ENCODE measurements at places on chromosomes 2 and 18.

GRCh38 chr2:202165945-202166344, 72.5 kb downstream of the SUMO1 start:
- no peak for DNase-seq

GRCh38 chr2:60741576-60741975, 14.5 kb upstream of the PAPOLG start:
- DNase-seq, result no peak

DNA sequence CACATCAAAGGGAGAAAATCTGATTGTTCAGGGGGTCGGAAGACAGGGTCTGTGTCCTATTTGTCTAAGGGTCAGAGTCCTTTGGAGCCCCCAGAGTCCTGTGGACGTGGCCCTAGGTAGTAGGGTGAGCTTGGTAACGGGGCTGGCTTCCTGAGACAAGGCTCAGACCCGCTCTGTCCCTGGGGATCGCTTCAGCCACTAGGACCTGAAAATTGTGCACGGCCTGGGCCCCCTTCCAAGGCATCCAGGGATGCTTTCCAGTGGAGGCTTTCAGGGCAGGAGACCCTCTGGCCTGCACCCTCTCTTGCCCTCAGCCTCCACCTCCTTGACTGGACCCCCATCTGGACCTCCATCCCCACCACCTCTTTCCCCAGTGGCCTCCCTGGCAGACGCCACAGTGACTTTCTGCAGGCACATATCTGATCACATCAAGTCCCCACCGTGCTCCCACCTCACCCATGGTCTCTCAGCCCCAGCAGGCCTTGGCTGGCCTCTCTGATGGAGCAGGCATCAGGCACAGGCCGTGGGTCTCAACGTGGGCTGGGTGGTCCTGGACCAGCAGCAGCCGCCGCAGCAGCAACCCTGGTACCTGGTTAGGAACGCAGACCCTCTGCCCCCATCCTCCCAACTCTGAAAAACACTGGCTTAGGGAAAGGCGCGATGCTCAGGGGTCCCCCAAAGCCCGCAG, 3.8 kb downstream of the PROC start:
- no peak for DNase-seq

- DNase-seq, result no peak
These were observed 1.2 kb downstream of the PLEKHM3 start for GRCh38 chr2:208024091-208024490.

- DNase-seq, result no peak
These were observed 393.7 kb upstream of the FANCL start for GRCh38 chr2:58634653-58635370.

DNA sequence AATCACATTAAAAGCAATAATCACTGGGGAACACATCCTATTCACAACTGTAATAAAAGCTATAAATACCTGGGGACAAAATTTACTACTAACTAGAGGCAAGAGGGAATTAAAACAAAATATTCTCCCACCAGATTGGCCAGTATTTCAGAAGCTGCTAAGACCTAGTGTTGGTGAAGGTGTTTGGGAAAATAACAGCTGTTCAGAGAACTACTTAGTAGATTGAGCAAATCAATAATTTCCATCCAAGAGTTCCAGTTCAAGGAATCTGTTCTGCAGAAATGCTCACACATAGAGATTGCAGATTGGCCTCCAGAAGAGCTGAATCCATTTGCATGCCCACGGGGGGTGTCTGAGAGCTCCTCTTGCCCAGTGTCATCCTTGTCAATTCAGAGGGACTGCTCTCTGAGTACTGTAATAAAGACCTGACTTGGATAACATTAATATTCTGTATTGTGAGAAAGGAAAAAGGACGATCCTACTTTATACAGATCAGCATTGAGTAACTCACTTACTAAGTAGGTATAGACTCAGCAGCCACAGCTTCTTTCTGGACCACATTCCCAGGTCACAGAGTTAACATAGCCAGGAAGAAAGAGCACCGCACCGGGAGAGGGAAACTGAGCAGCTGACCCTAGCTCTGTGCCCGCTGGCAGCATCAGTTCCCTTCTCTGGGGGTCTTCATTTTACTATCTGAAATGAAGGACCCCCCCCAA, 5.6 kb downstream of the TUBB6 start:
- DNase-seq, result no peak

DNA sequence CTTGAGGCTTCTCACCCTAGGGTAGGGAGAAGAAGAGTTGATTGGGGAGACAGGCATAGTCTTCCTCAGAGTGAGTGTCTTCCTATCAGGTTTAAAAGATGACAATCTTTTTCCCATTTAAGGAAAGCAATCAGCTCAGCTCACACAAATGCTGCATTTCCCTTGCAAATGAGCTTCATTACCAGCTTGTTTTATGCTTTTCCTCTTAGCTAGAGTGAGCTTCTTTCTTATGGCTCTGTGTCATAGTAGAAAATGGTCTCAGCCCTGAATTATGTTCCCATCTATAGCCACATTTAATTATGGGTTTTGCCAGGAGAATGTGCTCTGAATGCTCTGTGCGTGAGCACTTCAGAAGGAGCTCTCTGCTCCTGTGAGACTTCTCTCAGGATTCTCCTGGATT, 112.8 kb upstream of the NCK2 start:
- no peak for DNase-seq

DNA sequence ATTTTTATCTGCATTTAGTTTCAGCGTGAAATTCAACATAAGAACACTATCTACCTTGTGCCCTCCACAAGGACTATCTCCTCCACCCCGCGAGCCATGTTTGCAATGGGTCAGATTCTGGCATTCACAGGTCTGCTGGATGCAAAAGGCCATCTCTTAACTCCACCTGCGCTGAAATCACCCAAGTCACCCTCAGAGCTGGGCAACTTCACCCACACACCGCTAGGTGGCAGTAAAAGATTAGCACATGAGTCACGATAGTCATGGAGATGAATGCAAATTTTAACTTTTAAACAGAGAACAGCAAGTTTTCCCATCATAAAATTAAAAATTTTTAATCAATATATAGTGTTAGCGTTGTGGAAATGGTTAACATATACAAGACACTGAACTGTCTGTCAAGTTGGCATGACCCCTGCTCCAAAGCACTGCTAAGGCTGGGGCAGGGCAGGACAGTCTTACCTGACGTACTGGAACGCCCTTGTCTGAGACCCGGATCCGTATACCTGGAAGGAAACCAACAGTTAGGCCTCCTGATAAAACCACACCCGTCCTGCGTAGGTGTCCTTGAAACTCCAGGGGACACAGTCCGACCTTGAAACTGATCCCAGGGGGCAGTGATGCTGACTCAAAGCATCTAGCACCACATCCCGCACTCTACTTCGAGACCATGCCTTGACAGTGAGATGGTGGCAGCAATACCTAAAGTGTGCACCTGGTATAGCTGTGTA, 89.6 kb downstream of the UXS1 start:
- DNase-seq, result peak; percentile 43

- no peak for DNase-seq
These were observed 235.9 kb downstream of the ZNF516 start for GRCh38 chr18:76259096-76259495.

- no peak for DNase-seq
These were observed 601.7 kb downstream of the ARHGAP15 start for GRCh38 chr2:143730953-143731260.

DNA sequence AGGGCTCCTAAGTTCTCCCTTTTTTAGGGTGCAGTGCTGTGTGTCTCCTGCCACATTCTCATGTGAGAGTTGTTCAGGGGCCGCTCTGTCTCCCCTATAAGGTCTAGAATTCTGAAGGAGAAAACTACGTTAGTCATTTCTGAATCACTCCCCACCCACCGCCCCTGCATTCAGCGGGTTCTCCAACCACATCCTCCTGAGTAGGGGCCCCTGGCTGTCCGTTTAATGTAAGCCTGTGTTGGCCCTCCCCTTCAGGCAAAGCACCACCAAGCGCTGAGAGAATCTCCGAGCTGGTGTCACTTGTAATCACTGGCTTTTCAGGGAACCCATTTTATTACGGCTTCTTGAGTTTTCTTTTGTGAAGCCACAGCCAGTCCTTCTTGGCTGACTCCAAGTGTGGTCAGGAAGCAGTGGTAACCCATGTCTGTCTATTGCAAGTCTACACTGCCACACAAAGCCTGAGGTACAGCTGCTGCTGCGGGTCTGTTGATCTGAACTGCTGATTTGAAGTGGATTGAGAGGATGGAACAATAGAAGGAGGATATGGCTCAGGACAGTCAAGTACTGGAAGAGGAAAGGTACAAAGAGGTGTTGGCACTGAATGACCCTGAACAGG, 16.9 kb downstream of the LCT start:
- peak; percentile 46 for DNase-seq

GRCh38 chr18:46130061-46130460, 25.9 kb downstream of the HAUS1 start:
- DNase-seq, result no peak

DNA sequence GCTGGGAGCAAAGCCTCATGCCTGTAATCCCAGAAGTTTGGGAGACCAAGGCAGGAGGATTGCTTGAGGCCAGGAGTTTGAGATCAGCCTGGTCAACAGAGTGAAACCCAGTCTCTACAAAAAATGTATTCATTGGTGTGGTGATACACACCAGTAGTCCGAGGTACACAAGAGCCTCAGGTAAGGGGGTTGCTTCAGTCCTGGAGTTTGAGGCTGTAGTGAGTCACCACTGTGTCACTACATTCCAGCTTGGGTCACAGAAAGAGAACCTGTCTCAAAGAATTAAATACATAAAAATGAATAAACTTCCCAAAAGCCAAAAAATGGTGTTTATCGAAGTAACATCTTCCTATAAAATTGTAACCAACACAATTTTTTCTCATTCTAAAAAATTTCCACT, 568.1 kb upstream of the LINC00305 start:
- DNase-seq, result no peak

- no peak for DNase-seq
These were observed 18.3 kb downstream of the PSME4 start for GRCh38 chr2:53952519-53952918.

DNA sequence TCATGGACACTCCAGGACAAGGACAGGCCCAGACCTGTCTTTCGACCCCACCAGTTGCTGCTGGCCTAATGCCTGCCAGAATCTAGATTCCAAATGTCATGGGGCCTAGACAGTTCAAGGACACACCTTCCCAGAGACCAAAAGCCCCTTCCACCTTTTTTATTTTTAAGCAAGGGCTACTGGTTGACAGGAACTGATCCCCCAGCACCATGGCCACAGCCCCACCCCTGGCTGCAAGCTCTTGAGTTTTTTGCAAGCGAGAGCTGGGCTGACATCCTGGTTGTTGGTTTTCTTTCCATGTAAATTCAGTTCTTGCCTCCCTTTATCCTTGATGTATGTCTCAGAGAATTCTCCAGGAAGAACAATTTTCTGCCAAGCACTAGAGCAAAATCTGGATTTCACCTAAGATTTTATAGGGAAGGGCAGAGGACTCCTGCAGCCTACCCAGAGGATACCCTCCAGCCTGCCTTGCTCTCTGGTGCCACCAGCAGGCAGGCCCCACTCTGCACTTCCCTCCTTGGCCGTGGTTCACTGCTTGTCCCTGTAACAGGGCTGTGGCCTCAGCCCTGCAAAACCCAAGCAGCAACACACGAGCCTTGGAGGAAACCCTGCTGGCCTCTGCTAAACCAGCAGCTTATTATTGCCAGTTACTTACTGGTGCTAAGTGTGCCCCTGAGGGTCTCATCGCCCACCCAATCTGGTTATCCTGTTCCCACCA, 97.7 kb downstream of the TWIST2 start:
- DNase-seq, result no peak

DNA sequence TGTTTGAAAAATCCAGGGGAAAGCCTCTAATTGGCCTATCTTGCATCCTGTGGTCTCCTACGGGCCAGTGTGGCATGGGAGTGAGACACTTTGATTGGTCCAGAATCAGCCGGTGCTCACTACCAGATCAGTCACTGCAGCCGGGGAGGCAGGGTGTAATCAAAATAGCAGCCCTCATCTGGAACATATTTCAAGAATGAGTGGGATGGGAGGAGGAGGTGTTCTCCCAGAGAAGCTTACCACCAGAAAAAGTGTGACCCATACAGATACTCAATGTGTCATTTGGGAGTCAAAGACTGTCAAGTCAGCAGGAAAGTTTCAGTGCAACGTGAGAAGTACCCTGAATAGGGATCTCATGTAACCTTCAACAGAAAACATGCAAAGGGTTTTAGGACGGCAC, 393.9 kb upstream of the SLC14A2 start:
- DNase-seq, result no peak

DNA sequence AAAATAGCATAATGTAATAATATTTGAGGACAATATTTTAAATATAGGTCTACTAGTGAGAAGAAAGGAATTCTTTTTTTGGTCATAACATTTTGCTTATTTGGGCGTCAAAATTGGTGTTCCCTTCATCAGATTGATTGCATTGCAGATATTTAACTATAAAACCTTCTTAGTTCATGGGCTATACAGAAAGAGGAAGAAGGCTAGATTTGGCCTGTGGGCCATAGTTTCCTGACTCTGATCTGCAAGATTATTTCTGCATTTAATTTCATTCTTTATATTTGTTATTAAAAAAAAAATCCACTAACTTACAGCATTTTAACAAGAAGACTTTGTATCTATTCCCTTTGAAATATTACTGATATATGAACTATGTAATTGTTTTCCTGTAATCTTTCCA, 31.9 kb downstream of the PIKFYVE start:
- DNase-seq, result no peak

GRCh38 chr2:30796699-30797098, 10.5 kb downstream of the CAPN13 start:
- no peak for DNase-seq

DNA sequence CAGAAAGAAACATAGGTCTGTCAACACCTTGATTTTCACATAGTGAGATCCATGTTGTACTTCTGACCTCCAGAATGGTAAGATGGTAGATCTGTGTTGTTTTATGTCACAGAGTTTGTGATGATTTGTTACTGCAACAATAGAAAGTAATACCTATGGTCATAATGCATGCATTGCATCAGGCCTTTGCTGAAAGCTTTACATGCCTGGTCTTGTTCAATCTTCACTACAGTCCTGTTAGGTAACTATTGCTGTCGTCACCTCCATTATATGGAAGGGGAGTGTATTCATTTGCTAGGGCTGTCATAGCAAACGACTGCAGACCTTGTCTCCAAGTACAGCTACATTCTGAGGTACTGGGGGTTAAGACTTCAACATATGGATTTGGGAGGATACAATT, 243.5 kb downstream of the ANAPC1 start:
- DNase-seq, result no peak

DNA sequence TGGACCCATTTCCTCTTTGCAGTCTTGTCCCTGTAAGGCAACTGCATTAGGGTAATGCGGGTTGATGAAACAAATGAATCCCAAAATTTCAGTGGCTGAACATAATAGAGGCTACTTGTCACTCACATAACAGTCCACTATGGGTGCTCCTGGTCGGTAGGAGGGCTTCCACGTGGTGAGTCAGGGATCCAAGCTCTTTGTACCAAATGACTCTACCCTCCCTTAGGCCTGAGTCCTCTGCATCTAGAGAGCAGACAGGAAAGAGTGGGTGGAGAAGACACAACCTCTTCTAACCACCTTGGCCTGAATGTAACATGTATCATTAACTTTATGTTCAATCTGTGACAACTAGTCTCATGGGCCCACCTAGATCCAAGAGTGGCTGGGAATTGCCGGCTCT, 86.2 kb upstream of the HAAO start:
- DNase-seq, result no peak

All from stimulated activated CD8-positive, alpha-beta memory T cell treated with anti-CD3 and anti-CD28 coated beads, Interleukin-2, amount 100 ng/mL, for 1 hour (primary cell).